ENCODE measurements at places on chromosomes 12 and 14.

DNA sequence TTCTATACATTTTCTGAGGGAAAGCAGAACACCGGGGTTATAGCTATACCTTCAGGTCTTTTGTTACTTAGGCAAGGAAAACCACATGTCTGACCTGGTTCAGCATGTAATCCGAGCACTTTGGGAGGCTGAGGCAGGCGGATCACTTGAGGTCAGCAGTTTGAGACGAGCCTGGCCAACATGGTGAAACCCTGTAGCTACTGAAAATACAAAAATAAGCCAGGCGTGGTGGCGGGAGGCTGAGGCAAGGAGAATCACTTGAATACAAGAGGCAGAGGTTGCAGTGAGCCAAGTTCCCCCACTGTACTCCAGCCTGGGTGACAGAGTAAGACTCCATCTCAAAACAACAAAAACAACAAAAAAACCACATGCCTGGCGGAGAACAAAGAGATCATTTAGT lies 177.6 kb downstream of the ACSS3 start:
- no peak for DNase-seq
- no peaks in the 10 kb centered on the region for H3K27me3 ChIP-seq
- no peak overlapping the region for H3K27ac ChIP-seq
- H3K36me3 ChIP-seq = no peaks in the 10 kb centered on the region

DNA sequence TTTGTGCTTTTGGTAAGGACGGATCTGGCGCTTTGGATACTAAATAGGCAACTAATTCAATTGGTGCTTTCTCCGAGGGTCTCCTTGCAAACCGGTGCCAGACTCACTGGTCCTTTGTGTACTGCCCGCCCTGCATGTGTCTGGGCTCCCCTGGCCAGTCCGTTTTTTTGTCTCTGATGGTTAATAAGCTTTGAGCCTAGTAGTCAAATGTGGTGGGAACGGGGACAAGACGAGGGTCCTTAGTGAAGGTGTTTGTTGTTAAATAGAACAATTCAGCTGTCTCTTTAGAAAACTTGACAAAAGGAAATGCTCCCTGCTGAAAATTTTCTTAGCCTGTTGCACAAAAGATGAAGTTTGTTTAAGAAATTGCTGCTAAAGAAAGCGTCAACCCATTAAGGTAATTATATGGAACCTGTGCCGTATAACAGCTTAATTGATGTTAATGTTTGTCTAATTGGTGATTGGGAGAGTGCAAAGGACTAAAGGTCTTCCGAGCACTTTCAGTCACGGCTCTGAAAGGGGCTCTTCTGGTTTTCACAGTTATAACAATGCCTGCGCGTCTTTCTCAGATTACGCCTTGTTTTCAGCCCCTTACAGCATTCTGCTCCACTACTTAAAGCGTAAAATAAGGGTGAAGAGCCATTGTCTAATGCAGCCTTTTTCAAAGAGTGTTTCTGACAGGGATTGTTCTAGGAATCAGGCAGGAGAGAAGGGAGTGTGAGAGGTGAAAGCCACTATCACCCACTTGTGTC lies 537.4 kb downstream of the PRKD1 start:
- H3K27me3 ChIP-seq = no peaks in the 10 kb centered on the region
- H3K4me3 ChIP-seq = no peak overlapping the region
- DNase-seq = no peak

DNA sequence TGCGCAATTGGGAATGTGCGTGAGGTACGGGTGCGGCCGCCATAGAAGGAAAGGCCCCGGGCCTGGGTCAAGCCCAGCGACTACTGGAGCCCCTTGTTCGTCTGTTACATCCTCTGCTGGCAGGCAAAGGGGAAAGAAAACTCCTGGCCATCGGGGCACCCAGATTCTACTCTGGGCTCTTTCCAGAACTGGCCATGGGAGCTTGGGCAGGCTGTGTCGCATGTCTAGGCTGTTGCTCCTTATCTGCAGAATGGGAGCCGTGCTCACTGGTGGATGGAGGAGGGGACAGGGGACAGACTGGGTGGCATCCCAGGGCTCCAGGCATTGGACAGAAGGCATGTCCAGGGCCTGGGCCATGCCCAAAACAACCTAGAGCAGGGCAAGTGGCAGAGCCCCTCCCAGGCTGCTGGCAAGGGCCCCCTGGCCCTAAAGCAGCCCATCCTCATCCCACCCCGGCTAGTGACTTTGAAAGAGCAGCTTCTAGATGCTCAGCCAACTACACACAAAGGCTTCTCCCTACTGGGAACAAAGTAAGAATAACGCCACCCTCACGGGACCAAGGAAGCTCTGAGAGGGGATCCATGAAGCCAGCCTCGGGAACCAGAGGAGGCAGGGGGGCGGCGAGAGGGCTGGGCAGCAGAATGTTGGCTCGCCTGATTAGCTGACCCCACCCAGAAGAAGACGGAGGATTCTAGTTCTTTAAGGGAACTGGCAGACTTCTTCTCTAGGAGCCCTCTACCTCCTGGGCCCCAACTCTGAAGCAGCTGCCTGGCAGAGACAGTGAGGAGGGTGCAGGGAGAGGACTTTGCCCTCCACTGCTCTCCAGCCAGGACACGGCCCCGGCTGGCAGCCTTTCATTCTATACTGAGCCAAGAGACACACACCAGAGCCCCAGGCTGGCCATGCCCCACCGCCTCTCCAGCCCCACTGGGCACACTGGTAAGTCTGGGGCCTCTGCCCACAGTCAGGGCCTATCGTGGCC lies 96.8 kb downstream of the SINHCAF start:
- H3K27me3 ChIP-seq = no peaks in the 10 kb centered on the region
- DNase-seq = no peak
- no peak overlapping the region for H3K4me3 ChIP-seq
- H3K27ac ChIP-seq = no peak overlapping the region
- H3K36me3 ChIP-seq = no peaks in the 10 kb centered on the region

DNA sequence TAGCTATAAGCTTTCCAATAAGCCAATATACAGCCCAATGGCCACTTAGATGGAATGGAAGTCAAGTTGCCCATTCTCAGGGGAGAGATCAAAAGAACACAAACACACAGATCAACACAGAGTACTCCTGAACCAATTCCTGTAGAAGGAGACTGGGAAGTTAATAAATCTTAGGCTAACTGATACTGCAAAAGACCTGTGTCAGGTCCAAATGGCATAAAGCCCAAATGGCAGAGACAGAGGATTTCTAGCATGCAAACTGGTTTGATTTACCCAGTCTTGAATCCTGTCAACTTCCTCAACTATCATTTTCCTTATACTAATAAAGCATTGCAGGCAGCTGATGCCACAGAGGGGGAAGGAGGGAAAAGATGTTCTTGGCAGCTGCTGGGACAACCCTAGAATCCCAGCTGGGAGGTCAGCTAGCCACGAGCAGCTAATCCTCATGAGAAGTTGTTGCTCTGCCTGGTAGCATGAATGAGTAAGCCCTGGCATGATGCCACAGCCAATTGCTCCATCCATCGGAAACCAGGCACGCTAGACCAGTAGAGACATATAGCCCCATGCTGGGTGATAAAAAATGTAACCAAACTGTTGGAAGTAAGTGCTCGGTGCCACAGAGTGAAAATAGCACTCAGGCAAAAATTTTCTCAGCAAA lies 26.2 kb downstream of the ANG start:
- DNase-seq = peak; percentile 84
- H3K36me3 ChIP-seq = no peaks in the 10 kb centered on the region
- peak overlapping the region; percentile 62 for H3K27ac ChIP-seq
- no peaks in the 10 kb centered on the region for H3K4me1 ChIP-seq

- no peaks in the 10 kb centered on the region for H3K36me3 ChIP-seq
- no peak overlapping the region for H3K4me3 ChIP-seq
- no peaks in the 10 kb centered on the region for H3K4me1 ChIP-seq
- no peak overlapping the region for H3K27ac ChIP-seq
- H3K27me3 ChIP-seq = no peaks in the 10 kb centered on the region
Observed at GRCh38 chr12:104175726-104176247, 37.8 kb upstream of the NFYB start.

- H3K27me3 ChIP-seq = no peaks in the 10 kb centered on the region
- peak overlapping the region; percentile 7 for H3K4me3 ChIP-seq
- no peak for DNase-seq
- peaks cover 8% of the 10 kb centered on the region for H3K36me3 ChIP-seq
Observed at GRCh38 chr12:118189741-118190191, 53.8 kb downstream of the PEBP1 start.

DNA sequence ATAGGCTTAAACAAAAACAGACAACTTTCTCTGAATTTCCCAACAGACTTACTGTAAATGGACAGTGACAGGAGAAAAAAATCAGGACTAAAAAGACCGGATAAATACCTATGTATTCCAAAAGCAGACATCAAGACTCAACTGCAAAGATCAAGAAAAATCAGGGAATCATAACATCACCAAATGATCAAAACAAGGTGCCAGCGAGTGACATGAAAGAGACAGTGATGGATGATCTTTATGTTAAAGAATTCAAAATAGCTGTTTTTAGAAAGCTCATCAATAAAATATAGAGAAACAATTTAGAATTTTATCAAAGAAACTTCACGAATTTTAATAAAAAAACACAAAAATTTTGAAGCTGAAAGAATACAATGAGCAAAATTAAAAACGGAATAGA lies 952.5 kb upstream of the ATXN7L3B start:
- no peak overlapping the region for H3K27ac ChIP-seq
- H3K4me3 ChIP-seq = no peak overlapping the region
- H3K27me3 ChIP-seq = no peaks in the 10 kb centered on the region
- H3K36me3 ChIP-seq = no peaks in the 10 kb centered on the region

GRCh38 chr14:32635061-32635719 lies 303.5 kb upstream of the NPAS3 start:
- no peak for DNase-seq
- peak overlapping the region; percentile 61 for H3K27ac ChIP-seq
- H3K4me3 ChIP-seq = no peak overlapping the region
- no peaks in the 10 kb centered on the region for H3K36me3 ChIP-seq
- H3K27me3 ChIP-seq = no peaks in the 10 kb centered on the region

GRCh38 chr14:47526591-47527244 lies 148.7 kb downstream of the MDGA2 start:
- no peak overlapping the region for H3K4me3 ChIP-seq
- H3K27me3 ChIP-seq = no peaks in the 10 kb centered on the region
- no peaks in the 10 kb centered on the region for H3K4me1 ChIP-seq

DNA sequence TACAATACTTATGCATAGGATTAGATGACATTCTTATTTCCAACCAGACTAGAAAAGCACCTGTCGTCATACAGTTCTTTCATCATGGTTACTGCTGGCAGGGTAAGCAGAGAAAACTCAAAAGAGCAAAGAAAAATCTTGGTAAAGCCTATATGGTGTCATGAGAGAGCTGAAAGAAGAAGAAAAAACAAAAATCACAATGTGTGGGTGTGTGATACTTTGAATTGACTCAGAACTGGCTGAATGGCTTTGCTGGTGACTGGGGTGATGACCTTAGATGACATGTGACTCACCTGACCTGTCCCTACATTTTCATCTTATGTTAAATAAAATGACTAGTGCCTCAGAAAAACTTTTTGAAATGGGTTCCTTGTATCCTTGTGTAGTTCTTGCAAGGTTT lies 278.1 kb upstream of the LMO3 start:
- H3K4me1 ChIP-seq = no peaks in the 10 kb centered on the region
- H3K36me3 ChIP-seq = no peaks in the 10 kb centered on the region
- DNase-seq = no peak

GRCh38 chr12:20262119-20262518 lies 106.2 kb upstream of the PDE3A start:
- H3K36me3 ChIP-seq = no peaks in the 10 kb centered on the region
- no peak for DNase-seq
- H3K27me3 ChIP-seq = no peaks in the 10 kb centered on the region
- H3K4me3 ChIP-seq = no peak overlapping the region

DNA sequence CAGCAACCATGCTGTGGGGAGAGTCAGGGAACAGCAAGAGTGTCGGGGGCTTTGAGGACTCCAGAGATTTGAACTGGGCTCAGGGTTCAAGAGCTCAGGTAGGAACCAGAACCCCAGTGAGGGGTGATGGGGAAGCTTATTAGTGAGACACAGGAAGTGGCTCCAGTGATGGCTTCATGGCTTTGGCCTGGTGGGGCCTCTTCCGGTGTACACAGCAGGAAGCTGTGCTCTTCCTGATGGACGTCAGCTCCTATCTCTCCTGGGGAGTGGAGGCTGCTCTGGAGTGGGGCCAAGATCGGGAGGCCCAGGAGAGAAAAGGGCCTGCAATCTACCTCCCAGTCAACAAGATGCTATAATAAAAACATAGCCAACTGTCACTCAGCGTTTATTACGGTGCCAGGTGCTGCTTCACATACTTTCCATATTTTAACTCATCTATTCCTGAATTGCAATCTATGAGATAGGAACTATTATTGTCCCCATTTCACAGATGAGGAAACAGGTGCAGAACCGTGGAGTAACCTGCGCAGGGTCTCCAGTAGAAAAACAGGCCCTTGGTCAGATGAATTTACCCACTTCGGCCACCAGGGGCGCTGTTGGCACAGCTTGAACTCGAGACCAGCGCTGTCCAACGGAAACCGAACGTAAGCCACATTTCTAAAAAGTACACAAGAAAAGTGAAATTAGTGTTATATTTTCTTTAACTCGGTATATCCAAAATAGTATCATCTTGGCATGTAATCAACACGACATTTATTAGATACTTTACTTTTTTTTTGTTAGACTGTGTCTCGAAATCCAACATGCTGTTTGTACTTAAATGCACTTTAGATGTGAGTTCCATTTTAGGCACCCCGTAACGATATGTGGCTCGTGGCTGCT lies 63.6 kb upstream of the DLK1 start:
- no peak overlapping the region for H3K4me3 ChIP-seq
- no peaks in the 10 kb centered on the region for H3K4me1 ChIP-seq
- no peak overlapping the region for H3K27ac ChIP-seq
- peaks cover 37% of the 10 kb centered on the region for H3K27me3 ChIP-seq

DNA sequence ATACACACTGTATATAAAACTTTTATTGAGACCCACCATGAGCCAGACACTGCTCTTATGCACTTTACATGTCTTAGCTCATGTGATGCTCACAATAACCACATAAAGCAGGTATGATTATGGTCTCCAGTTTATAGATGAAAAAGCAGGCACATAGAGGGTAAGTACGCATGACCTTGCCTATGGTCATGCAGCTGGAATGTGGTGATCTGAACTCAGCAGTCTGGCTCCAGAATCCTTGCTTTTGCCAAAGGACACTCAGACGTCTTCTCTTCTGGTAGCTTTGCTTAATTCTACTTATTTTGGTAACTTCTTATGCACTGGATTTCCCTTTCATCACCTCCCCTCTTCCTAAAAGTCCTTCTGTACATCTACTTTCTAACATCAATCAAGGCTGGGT lies 103.3 kb upstream of the CRY1 start:
- no peak overlapping the region for H3K4me3 ChIP-seq
- no peak overlapping the region for H3K27ac ChIP-seq
- no peaks in the 10 kb centered on the region for H3K36me3 ChIP-seq
- no peak for DNase-seq
- H3K27me3 ChIP-seq = no peaks in the 10 kb centered on the region

DNA sequence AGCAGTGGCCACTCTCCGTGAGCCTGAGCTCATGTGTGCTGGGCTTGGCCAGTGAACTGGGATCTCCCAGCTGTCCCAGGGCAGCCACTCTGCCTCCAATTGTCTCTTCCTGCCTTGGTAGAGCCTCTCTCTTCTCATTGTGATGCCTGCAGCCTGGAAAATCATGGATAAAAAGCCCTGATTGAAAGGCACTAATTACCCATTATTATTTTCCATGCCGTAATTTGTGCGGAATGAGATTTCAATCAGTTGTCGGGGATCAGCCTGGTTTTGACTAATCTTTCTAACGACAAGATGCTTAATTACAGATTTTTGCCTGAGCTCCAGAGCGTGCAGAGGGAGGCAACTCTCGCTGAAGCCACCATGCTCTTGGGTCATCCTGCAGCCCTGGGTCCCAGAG lies 52.7 kb downstream of the ESRRB start:
- DNase-seq = no peak
- H3K4me1 ChIP-seq = no peaks in the 10 kb centered on the region
- no peaks in the 10 kb centered on the region for H3K27me3 ChIP-seq
- no peak overlapping the region for H3K27ac ChIP-seq
- H3K36me3 ChIP-seq = no peaks in the 10 kb centered on the region

Measured in tibial nerve (tissue), 4 donors.